ENCODE measurements at places on chromosomes 7 and 10.

- no peak for DNase-seq
Observed at GRCh38 chr7:101160910-101161309, 4.5 kb downstream of the VGF start.

DNA sequence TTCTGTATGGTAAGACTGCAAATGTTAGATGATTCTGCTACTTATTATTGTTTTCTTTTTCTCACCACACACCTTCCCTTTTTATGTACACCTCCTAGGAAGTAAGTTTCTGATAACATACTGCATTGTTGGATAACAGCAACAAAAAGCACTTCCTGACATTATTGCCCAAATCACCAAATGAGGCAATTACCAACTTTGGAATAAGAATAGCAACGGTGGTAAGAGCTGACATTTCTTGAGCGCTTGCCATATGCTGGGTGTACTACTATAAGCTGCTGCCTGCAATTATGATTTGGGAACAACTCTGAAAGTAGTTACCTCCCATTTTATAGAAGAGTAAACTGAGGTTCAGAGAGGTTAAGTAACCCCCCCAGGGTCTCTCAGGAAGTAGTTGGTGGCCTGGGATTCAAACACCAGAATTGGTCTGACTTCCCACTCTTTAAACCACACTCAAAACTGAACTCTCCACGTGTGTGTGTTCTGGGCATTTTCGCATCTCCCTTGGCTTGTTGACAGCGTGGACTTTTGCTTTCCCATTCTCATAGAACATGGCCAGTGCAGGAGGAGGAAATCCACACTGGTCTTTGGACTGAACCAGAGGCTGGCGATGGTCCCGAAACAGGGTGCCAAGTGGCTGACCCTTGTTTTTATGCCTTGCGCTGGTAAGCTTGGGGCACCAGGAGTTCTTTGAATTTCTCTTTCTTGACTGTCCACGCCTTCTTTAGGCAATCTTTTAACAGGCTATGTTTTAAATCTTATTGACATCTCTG, 71.4 kb downstream of the TCF7L2 start:
- DNase-seq = no peak

GRCh38 chr7:101315336-101315735, 6.3 kb downstream of the IFT22 start:
- DNase-seq = no peak

GRCh38 chr7:22589641-22590201, 89.7 kb upstream of the STEAP1B start:
- DNase-seq = no peak
